Cardiac muscle cell (in vitro differentiated cells and primary cell): ENCODE measurements at places on chromosomes 11 and 22.

DNA sequence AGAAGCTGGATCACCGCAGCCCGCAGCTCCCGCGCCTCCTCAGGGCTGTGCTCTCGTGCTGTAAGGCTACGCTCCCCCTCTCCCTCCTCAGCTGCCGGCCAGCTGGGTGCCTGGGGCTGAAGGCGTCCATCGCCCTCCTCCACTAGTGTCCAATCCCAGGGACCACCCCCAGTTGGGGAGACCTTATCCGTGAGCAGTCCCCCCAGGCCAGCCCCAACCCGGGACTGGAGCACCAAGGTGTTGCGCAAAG, 1.2 kb downstream of the AP5B1 start:
- DNase-seq = no peak

- no peak for DNase-seq
Measured at GRCh38 chr11:70326833-70327232, 56.3 kb downstream of the PPFIA1 start.

GRCh38 chr22:37672920-37673455, 2.4 kb upstream of the LGALS1 start:
- DNase-seq = no peak

- no peak for DNase-seq
Measured at GRCh38 chr22:42848941-42849550, 8.0 kb downstream of the ARFGAP3 start.

- no peak for DNase-seq
Measured at GRCh38 chr22:19810381-19811201, 44.1 kb downstream of the GNB1L start.

DNA sequence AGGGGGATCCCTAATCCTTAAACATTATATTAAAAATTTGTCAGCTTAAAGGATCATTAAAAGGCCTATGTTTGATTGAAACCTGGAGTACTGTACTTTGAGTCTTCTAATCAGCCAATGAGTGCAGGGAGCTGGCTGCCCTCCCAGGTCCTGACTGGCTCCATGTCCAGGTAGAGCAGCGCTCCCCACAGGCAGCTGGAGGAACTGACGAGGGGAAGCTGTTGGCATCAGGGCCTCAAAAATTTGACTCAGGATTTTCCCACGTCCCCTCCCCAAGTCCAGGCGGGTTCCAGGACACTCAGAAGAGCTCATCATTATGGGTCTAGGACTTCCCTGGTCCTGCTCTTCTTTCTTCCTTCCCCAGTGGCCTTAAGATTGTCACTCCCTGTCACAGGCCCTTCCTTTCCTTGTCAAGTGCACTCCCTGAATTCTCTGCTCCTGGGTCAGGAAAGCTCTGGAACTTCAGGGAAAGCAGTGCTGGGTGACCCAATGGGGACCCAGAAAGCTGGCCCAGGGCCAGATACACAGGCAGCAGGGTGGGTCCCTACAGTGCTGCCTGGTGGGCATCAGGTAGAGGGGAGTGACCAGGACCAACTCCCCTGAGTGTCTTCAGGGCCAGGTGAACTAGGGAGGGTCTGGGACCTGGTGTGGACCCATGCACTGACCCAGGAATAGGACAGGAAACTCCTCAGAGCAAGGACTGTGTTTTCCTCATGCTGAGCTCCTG, 65.5 kb downstream of the GGTLC2 start:
- DNase-seq = no peak

DNA sequence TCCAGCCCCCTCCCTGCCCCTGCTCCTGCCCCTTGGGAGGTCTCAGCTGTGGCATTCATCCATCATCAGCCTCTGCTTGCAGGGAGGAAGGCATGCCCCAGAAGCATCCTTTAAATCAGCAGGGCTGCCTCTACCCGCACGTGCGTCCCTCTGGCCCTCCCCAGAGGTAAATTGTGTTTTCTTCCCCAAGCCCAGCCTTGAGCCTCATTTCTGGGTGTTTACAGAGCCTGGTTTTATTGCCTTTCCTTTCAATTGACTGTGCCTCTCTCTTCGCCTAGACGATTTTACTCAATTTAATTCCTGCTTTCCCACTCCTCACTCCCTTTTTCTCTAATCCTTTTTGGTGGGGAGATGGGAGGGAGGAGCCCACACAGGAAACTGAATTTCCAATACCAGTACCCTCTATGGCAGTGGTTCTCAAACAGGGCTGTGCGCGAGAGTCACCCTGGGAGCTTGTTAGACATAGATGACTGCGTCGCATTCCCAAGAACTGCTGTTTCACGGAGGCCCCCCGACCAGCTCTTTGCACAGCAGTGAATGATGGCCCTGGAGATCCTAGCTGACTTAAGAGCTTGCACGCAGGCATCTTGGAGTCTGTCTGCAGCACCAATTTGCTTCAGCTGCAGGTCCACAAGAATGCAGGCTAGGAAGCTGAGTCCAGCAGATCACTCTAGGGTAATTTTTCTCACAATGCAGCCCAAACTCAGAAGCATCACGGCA, 15.1 kb upstream of the OAF start:
- DNase-seq = no peak

DNA sequence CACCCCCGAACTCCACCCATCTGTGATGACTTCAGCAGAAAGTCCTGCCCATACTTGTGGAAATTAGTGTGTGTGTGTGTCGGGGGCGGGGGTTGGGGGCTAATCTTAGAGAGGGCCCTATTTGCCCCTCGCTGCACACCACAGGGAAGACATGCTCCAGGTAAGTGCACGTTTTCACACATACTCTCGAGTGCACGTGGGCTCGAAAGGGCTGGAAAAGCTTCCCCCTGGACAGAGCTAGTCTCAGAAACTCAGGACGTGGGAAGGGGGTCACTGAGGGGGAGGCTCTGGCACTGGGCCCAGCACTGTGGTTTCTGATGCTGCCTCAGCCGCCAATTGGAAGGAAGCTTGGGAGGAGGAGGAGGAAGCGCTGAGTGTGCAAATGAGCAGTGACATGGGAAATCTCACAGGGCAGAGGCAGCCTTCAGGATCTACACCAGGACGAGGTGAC, 40.7 kb upstream of the CD82 start:
- DNase-seq = peak; percentile 68

- no peak for DNase-seq
Measured at GRCh38 chr11:1208394-1209261, 14.2 kb upstream of the MUC5B start.

GRCh38 chr11:102985850-102986249, 30.3 kb upstream of the MMP13 start:
- no peak for DNase-seq

DNA sequence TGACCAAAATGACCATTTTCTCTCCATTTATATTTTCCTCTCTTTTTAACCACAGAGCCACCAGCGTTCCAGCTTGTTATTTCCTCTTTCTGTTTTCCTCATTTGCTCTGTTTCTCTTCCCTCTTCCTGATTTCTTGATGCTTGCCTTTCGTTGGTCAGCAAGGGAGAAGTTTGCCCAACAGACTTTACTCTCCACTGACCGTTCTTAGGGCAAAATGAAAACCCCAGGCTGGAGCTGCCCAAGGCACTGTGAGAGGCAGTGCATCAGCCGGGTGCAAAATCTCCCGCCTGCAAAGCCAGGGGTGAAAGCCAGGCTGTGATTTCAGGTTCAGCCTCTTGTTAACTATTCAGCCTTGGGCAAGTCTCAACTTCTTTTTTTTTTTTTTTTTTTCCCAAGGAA, 26.1 kb upstream of the APLP2 start:
- DNase-seq = no peak

GRCh38 chr22:19664406-19664805, 49.9 kb upstream of the SEPTIN5 start:
- DNase-seq = no peak

DNA sequence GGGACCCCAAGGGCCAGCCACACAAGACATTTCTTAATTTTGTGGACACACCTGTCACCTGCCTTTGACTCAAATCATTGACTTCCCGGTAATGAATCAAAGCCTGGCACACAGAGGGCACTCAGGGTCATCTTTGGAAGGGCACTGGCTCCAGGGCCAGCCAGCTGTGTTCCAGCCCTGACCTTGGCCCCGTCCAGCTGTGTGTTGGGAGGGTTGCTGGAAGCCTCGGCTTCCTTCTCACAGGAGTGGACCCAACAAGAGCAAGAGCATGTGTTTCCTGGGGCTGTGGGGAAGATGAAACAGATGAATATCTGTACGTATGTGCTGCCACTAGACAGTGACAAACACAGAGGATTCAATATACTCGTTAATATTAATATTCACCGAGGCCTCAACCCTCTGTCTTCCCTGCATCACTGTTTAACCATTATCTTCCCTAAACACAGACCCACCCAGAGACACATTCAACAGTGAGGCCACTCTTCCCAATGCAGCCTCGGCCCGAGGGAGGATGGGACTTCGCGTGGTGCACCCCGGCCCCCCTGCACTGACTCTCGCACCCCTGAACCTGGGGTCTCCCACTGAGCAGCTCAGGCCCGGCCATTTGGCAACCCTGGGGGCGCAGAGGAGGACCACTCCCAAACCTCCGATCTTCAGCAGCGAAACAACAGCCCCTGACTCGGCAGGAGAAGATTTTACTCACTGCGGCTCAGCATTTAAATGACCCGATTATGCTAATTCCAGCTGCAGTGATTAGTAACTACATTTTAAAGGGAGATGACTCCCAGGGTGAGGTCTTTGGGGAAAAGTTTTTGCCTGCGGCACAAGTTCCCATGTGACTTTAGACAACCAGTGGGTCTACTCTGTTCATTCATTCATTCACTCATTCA, 45.7 kb downstream of the PHF21B start:
- no peak for DNase-seq

DNA sequence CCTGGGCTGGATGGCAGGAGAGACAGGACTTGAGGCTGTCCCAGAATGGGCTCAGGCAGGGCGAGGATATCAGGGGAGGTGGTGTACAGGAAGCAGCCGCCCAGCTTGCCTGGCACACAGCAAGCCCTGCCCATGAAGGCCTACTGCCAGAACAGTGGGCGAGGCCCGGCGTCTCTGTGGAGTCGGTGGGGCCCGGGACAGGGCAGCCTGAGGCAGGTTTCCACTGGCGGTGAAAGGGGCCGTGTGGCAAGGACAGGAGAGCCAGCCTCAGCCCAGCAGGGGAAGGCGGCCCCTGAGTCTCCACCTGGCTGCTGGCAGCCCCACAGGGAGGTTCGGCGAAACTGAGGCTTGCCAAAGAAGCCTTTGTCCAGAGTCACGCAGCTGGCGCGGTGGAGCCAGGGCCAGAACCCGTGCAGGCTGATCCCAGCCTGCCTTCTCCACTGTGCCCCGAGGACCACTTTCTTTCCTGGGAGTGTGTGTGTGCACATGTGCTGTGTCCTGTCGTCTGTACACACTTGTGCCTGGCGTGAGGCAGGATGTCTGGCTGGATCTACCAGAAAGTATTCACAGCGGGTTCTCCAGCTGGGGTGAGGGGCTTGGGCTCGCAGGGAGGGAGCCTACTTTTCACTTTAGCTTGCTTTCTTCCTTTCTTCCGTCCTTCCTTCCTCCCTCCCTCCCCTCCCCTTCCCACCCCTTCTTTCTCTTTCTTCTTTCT, 1.2 kb downstream of the TSPO start:
- DNase-seq = peak; percentile 48

DNA sequence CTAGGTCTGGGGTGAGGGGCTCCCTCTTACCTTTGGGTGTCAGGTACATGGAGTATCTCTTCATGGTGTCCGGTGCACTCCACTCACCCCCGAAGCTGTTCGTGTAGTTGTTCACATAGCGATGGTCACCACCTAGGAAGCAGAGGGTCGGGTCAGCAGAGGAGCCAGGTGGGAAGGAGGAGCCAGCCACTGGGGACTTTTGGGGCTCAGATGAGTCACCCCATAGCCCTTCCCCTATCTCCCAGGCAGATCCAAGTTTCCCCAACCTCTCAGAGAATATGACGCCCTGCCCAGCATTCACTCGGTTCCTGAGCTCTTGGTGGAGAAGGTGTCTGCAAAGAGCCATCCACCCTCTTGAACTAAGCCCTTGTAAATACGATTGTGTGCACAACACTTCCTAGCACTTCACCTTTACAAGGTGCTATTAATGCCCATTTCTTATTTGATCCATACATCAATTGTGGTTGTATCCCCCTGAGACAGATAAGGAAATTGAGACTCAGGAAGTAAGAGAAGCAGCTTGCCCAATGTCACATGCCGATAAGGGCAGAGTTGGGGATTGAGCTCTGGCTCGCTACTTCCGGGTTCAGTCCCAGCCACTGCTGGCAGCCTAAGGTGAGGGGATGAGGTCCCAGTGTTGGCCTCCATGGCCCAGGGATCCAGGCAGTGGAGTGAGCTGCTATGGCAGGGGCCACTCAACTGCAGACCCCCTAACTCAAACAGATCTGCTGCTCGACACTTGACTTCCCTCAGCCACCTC, 14.8 kb downstream of the TRIM29 start:
- DNase-seq = no peak

GRCh38 chr11:17540807-17541206, 3.4 kb downstream of the USH1C start:
- no peak for DNase-seq

DNA sequence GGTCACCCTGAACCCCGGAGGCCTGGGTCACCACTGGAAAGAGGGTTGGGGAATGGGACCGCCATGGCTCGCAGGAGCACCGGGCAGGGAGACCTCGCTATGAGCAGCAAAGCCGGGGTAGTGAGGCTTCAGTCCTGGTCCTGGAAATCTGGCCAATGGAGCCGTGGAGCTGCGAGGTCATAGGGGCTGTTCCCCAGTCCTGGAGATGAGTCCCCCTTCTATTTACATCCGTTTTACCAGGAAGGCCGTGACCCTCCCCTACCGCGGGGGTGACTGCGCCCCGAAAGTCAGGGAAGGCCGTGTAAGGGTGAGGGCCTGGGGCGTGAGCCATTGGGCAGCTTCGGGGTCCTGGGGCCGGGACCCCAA, 449 bp downstream of the PIDD1 start:
- no peak for DNase-seq

GRCh38 chr11:78426845-78427244, 9.2 kb upstream of the GAB2 start:
- DNase-seq = no peak

DNA sequence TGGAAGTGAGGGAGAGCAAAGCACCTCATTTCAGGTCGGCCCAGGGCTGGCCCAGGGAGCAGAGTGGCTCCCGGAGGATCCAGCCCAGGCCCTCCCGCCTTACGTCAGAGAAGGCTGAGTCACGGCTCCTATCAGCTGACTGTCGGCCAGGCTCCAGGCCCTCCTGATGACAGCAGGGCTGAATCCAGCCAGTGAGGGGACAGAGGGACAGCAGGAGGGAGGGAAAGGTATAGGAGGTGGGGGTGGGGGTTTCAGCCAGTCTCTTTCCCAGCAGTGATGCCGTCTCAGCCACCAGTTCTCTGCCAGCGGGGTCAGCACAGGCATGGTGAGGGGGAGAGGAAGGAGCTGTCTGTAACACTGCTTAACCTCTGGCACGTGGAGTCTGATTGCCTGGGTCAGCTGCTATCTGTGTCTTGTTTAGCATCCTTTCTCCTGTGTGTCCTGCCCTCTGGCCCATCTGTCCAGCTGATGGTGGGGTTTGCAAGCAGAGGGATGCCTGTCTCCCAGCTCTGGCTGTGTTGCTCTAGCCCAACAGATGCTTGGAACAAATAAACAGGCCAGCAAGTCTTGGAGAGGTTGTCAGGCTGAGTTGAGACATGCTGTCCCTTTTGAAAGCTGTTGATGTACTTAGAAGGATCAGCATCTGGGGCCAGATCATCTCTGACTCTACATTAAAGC, 74.0 kb downstream of the ADAMTS15 start:
- DNase-seq = peak; percentile 97

DNA sequence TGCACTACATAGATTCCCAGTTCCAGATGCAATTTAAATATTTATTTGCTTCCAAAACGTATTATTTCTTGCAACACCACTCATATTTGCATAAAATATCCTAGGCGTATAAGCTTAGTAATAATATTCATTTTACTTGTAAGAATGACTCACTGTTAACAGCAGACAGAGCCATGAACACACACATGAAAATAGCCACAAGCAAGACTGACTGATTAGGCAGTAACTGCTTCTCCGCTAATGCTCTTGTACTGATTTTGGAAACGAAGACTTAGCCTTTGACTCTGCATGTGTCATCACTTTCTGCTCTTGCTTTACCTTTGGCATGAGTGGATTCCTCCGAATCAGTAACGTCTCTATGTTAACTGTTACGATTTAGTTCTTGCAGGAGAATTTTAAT, 6.0 kb downstream of the OR10Q1 start:
- DNase-seq = no peak
